PC-3 (cell line): ENCODE measurements at places on chromosomes 13 and 19. TPM values are rescaled to one million over a fixed set of nuclear protein-coding genes. Genes with fewer than 3 reads are reported as not detected.
A peak's percentile ranks its signal among the peaks of the same experiment; 100 is the strongest.

Gene UTP14C
- total RNA-seq = 5.0 and 7.4 TPM in 2 replicates

Gene ARRDC5
- not detected in 2 replicates for total RNA-seq

Gene GJB6
- total RNA-seq = 0.52 and 0.84 TPM in 2 replicates

Gene LRRC63
- total RNA-seq = 0.26 and 0.35 TPM in 2 replicates

Gene ADM5
- 5.0 and 6.3 TPM in 2 replicates for total RNA-seq

Gene GNG7
- 1.1 and 1.2 TPM in 2 replicates for total RNA-seq

Gene SPHK2
- 8.5 and 8.6 TPM in 2 replicates for total RNA-seq

Gene NOTCH3
- 21.5 and 28.1 TPM in 2 replicates for total RNA-seq

Gene LAIR1
- not detected in 2 replicates for total RNA-seq

Gene UBE2L5
- total RNA-seq = not detected in 2 replicates

Gene CADM4
- total RNA-seq = 13.7 and 15.0 TPM in 2 replicates

Gene ZNF442
- total RNA-seq = 0.63 and 1.1 TPM in 2 replicates

Gene ANGPTL4
- 6.7 and 10.7 TPM in 2 replicates for total RNA-seq

DNA sequence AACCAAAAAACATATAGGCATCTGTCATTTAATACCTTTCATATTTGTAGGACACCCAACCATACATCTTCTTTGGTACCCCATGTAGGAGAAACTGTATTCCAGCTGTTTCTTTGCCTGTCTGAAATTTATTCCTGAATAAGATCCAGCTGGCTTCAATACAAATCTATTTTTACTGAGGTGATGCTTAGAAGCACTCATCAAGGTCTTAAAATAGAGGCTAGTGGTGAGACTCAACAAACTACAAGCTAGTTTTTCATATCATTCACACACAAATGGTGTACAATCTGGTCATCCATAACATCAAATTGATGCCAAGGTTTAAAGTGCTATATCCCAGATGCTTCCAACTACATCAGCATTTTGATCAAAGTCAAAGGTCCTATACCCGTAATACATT, 1071.3 kb upstream of the MIR17HG start:
- DNase-seq = no peak

- DNase-seq = no peak
Observed at GRCh38 chr19:28887920-28888618, 324.9 kb downstream of the UQCRFS1 start.

DNA sequence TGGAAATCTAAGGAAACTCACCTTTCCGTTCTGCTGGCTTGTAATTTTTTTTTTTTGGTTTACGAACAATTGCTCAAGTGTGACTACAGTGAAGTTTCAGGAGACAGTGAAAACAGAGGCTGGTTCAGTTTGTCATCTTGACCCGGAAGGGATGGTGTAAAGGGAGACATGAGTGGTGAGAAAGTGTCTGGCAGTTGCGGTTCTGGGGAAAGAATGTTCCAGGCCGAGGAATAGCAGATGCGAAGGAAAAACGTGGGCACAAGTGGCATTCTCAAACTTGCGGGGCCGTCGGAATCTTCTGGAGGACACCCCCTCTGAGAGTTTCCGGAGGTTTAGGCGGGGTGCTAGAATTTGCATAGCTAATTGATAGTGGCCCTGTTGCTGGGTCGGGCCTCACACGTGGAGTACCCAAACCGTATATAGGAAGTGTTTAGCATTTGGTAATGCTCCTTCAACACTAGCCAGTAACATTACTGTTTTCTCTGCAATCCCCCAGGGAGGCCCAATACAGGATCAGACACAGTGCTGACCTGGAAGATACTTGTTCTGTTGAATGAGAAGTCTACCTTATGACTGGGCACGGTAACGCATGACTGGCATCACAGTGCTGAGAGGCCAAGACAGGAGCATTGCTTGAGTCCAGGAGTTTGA, 2.8 kb upstream of the TNFSF9 start:
- DNase-seq = no peak

DNA sequence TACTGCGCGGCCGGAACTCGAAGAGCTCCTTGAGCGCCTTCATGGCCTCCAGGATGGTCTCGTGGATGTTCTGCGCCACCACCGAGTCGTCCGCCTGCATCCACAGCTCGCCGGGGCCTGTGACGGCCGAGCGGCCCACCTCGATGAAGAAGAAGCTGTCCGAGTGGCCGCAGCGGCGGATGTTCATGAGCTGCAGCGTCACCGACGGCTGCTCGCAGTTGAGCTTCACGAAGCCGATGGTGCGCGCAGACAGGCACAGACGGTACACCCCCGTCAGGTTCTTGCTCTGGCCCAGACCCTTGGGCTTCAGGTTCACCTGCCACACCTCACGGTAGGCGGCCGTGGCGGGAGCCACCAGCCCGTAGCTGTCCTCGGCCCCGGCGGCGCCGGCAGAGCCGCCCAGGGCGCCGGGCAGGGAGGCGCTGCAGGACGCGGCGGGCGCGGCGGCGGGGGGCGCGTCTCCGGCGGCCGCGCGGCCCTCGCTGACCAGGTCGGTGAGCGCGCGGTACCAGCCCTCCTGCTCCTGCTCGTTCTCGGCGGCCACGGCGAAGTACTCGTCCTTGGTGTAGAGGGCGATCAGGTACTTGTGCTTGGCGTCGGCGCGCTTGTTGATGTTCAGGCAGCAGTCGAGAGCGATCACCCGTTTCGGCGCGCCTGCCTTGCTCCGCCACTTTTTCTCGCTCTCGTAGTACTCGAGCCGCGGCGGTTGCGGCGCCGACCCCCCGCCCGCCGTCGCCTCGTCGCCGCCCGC, 1.1 kb downstream of the IRS2 start:
- DNase-seq = peak; percentile 33

DNA sequence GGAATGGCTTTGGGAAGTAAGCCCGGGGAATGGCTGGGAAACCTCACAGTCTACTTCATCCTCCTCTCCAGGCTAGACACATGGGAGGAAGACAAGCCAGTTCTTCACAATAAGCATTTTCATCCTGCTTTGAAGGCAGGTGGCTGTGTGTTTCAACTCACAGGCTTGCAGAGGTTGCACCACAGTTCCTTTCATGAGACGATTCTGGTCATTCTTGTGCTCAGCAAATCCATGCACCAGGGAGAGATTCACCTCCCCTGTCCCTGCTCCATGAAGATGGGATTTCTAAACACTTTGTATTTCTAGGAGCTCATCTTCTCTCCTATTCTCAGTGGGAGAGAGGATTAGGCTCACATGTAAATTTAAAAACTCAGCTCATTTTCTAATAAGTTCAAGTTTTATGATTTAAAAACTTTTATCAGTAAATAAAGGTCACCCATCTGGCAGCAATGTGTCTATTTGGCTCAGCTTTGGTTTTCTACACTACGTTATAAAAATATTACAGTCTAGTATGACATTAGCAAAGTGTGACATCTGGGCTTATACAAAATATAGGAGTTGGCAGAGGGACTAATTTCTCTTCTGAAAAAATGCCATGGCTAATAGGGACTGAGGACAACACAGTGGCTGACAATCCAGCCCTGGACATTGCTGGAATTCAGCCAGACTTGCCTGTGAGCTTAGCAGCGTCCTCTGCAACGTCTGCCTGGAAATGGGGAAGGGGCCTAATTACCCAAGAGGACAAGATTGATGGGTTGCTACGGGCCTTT, 283.2 kb upstream of the SLC10A2 start:
- DNase-seq = no peak

DNA sequence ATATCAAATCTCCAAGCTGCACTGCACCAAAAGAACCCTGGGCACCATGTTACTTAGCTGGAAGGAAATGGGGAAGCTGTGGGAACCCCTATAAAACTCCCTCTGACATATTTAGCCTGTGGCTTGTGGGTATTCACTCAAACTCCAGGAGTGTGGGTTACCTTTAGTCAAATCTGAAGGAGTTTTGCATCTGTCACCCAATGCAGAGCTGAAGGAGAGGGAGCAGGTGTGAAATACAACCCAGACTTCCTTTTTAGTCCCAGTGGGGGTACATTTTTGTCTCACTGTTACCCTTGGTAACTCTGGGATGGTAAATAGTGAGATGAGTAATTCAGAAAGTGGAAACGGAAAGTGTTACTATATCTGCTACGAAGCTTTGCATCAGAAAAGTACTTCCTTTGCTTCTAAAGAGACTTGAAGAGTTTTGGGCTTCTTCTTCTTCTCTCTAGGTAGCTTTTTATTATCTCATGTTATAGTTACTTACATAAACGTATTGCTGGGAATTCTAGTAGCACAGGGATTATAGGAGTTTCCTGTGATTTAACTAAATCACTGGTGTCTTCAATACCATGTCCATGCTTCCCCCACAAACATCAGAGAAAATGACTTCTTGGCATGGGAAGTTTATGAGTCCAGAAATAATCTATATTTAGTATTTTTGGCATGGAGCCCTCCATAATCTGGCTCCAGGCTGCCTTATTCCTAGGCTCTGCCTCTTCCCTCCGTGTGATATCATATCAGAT, 105.9 kb downstream of the AKAP11 start:
- no peak for DNase-seq

GRCh38 chr19:42054205-42054604, 15.8 kb downstream of the GRIK5 start:
- DNase-seq = no peak

- DNase-seq = no peak
Observed at GRCh38 chr19:3357271-3357991, 9.0 kb upstream of the NFIC start.

DNA sequence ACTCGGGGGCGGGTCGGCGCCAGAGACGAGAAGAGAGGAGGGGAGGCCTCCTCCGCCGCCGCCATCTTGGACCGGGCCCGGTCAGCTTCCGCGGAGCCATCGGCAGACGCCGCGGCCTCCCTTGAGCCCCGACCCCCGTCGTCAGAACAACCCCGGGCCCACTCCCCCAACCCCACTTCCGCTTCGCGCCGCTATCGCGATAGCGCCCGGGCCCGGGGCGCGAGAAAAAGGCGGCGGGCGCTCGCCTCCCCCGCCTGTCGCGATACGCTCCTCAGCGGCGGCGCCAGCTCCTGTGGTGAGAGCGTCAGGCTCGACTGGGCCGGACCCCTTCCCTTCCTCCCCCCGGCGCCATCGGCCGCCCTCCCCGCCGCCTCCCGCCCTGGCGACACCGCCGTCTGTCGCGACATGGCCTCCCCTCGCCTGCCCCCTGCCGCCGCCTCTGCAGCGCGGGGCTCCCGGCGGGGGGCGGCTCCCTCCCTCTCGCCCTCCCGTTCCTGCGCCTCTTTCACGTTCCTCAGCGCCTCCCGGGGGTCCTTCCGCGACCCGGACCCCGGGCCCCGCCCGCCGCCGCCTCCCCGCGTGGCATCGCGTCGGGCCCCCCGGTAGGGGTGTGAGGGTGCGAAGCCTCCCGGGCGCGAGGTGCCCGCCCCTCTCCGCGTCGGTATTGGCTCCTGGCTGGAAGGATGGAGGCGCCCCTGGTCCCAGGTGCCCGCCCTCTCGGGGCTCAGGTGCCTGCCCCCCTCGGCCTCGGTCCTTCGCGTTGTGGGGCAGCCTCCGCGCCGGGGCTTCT, at the start of gene CNOT3:
TSS of gene CNOT3 (plus strand) at position 64 of the 790 bp plus-strand sequence. CDS start 5,217 bp downstream, outside the sequence.
- DNase-seq = no peak

DNA sequence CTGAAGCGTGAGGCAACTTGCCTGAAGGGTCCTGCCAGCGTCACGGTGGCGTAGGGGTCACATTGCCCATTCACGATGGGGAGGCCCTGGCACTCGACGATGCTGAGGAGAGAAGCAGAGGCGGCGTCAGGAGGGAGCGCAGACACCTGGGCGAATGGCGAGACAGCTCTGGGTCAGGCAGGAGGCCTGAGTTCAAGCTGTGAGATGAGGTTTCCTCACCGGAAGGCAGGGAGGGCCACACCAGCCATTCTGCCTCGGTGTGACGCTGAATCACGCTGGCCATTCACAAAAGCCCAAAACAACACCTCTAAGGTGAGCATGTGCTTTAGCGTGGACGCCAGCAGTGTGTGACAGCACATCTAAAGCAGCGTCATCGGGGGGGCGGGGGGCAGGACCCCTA, 54.0 kb upstream of the C13orf46 start:
- DNase-seq = no peak

- DNase-seq = peak; percentile 70
Observed at GRCh38 chr13:20360041-20360491, 127.9 kb upstream of the GJB6 start.

GRCh38 chr13:19052180-19052579, 129.4 kb downstream of the TUBA3C start:
- no peak for DNase-seq

DNA sequence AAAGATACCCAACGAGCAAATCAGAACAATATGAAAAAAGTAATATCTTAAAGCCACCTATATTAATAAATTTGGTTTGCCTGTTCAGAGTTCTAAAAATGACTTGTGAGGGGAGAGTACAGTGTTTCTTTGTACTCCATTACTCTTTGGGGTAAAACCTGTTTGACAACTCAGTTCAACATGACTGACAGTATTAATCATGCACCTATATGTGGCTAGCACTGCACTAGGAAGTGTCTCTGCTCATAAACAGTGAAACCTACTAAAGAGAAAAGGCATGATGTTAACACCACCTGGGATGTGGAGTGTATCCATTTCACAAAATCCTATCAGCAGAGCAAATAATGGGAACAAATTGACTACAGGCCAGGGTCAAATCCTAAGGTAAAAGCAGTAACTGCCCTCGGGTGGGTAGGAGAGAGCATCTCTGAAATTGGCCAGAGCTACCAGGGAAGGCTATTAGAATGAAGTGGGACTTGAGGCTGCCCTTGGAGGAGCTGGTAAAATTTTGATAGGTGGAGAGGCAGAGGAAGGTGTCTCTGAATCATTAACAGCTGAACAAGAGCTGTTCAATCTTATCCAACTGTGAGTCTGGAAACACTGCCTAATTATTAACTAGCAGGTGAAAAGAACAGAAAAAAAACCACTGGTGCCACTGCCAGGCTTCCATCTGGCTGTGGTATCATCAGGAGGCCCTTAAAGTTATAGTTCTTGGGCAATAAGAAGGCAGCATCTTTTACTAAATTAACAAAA, 365.1 kb downstream of the DNAJC15 start:
- peak; percentile 77 for DNase-seq

DNA sequence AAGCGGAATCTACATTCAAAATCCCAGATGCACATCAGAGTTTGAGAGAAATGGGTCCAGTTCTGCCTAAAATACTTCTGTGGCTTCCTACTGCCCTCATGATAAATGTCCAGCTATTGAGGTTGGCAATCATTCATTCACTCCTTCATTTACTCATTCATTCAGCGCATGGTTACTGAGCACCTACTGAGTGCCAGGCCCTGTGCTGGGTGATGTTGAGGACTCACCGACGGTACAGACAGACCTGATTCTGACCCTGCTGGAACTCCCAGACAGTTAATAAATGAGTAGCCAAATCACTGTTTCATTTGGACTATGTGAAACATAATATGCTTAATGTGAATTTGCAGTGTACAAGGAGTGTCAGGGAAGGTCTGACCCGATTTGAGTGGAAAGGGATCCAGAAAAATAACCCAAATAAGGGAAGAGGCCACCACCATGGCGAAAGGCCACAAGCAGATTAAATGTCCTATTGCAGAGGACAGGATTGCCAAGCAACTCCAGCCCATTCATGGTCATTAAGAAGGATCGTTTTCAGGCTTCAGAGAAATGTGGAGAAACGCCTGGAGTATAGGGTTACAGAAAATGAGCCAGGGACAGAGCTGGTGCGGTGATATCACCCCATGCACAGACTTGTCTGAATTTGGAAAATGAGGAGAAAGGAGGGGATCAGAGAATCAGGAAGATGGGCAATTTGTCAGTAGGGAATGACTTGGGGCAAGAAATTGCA, 20.5 kb downstream of the DYRK1B start:
- no peak for DNase-seq
